ENCODE measurements at places on chromosomes 13 and 19.

DNA sequence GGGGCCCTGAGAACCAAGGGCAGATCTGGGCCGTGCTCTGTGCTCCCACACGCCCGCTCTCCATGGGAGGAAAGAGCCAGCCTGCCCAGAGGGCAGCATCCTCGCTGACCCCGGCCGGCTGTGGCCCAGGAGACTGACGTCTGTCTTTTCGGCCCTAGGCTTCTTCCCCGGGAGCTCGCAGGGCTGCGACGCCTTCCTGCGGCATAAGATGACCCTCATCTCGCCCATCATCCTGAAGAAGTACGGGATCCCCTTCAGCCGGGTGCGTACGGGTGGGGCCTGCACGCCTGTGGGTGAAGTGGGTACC is 108.2 kb downstream of the KDM4B start:
- DNase-seq: no peak

- DNase-seq: peak; percentile 23
Measured at GRCh38 chr13:32117701-32118100, 86.1 kb downstream of the FRY start.

GRCh38 chr19:43318203-43318602 is 35.3 kb upstream of the CD177 start:
- DNase-seq: no peak

GRCh38 chr13:99432609-99433542 is 68.4 kb upstream of the TM9SF2 start:
- DNase-seq: peak; percentile 79

GRCh38 chr13:31946091-31946770 is 85.3 kb upstream of the FRY start:
- peak; percentile 46 for DNase-seq

DNA sequence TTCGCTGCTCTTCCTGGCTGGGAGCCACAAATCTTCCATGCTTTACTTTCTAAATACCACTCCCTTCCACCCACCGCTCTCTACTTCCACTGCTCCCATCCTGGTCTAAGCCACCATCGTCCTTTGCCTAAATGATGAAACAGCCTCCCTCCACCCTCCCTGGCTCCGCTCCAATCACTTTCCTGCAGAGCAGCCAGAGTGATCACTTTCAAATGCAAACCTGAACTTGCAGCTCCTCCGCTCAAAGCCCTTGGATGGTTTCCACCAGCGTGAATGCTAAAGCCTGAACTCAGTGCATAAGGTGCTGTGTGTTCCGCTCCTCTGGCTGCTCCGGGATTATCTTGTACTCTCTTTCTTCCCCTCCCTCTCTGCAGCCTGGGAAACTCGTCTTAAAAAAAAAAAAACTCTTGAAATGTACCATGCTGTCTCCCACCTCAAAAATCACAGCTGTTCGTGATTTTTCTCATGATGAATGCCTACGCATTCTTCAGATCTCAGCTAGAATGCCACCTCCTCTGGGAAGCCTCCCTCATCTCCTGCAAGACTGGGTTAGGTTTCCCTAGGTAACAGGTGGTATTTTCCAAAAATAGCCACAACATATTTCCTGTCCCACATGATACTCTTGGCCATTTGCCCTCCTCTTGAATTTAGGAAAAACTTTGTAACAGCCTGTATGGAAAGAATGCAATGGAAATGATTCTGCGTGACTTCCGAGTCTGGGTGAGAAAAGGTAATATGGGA is 3.7 kb upstream of the SIN3B start:
- peak; percentile 85 for DNase-seq

GRCh38 chr13:100513987-100514670 is 74.5 kb downstream of the GGACT start:
- peak; percentile 56 for DNase-seq

GRCh38 chr19:3752492-3752891 is 9.0 kb downstream of the APBA3 start:
- no peak for DNase-seq

- no peak for DNase-seq
Measured at GRCh38 chr19:14167576-14168138, 31.3 kb upstream of the ASF1B start.

DNA sequence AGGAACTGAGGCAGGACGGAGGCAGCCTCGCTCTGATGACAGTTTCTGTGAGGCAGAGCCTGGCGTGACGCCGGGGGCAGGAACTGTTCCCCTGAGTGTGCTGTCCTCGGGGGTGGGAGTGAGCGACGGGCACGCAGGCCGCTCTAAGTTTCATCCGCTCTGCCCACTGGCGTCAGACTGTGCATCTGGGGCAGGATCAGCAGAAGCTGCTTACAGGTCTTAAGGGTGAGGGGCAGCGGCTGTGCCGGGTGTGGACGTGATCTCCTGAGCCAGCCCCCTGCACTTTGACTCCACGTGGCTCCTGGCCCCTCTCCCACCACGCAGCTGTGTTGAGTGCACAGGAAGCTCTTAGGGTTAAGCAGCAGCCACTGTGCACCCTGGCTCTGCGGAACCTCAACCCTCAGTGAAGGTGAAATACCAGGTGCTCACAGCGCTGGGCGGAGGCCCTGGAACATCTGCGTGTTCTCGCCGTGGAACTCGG is 1.5 kb downstream of the GRK1 start:
- DNase-seq: no peak

- peak; percentile 48 for DNase-seq
Measured at GRCh38 chr13:80312967-80313366, 28.0 kb downstream of the SPRY2 start.

DNA sequence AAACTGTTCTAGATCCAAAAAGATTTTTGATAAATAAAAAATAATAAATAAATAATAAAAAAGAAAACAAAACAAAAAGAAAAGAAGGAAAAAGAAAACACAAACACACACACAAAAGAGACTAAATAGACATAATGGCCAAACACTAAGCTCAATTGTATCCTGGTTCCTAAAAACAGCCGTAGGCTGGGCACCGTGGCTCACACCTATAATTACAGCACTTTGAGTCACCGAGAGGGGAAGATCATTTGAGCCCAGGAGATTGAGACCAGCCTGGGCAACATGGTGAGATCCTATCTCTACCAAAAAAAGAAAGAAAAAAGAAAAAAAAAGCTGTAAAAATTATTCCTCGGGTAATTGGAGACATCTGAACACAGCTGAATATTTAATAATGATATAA is 8.9 kb downstream of the ETHE1 start:
- no peak for DNase-seq

DNA sequence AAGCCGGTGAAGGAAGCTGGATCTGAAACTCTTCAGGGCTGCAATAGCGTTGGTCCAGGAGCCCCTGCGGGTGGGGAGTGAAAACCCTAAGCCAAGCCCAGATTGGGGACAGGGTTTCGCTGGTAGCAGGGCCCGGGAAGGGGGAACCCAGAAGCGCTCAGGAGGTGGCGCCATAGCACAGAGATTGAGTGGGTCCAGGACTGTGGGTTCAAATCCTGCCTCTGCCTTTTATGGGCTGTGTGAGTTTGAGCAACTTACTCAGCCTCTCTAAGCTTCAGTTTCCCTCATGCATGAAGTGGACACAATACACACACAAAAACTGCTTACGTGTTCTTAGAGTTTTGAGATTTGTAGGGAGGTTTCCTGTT is 8.3 kb upstream of the SYCN start:
- DNase-seq: peak; percentile 14

GRCh38 chr13:29594303-29594709 is 1.2 kb downstream of the SLC7A1 start:
- peak; percentile 89 for DNase-seq

GRCh38 chr13:69035771-69036170 is 1071.9 kb upstream of the ATXN8OS start:
- DNase-seq: no peak

- DNase-seq: no peak
Measured at GRCh38 chr13:105070452-105070851, 1465.0 kb downstream of the EFNB2 start.

DNA sequence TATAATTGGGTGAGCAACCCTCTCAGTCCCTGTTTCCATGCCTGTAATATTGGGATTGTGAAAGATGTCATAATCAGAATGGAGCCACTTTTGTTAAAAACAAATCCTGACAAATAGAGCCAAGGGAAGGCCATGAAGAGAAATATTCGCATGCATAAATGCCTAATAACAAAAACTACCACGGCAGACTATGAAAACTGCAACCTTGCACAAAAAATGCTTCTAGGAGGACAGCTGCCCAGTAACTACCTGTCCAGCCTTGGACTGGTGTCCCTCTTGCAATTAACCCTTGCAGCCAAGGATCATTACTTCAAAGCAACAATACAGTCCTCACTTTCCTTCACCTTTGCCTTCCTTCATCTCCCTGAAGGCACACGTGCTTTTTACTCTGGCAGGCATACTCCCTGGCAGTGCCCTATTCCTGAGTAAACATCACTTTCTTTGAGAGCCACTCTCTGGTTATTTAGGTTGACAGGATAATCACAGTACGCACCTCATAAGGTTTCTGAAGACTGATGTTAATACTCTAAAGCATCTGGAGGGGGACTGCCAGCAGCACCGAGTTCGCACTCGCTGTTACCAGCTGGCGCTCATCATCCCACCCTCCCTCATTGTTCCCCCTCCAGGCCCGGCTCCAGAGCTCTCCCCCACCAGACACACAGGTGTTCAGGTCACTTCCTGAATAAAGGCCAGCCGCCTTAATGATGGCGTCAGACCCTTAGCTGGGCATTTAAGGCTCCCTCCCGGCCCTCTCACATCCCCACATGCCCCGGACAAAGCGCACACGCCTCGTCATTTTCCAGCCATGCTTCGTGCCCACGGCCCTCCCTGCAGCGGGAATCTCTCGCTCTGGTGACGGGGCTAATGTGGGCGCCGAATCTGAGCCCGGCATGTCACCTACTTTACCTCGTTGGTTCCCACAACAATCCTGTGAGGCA is 57.3 kb downstream of the CDADC1 start:
- no peak for DNase-seq

GRCh38 chr13:110156301-110157049 is 150.5 kb downstream of the COL4A1 start:
- peak; percentile 43 for DNase-seq

DNA sequence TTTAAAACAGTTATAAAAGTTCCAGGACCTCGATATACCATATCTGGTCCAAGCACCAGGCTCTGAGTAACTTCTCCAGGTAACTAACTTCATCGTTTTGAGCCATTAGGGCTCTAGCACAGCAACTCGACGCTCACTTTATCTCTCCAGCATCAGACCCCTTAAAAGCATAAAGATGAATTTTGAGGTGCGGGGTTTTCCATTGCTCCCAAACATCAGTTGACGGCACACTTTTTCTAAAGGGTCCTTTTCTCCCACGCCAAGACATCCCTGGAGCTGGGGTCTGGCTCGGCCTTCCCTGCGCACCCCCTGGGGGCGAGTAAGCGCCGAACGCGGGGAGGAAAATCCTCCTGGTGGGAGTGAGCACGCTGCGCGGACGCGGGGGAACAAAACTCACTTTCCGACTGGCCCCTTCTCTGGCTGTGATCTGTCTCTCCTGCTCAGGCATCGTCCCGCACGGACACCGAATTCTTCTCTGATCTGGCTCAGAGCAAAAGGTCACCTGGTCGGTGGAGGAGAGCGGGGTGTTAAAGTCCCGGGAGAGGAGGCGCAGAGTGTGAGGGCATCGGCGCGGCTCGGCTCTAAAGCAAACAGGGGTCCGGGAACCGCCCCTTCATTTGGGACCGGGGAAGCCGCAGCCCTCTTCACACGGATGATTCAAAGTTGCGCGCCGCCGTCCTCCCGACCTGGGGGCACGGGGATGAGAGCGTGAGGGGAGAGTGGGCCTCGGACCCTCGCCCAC is at the start of gene ATP7B:
Gene ATP7B, minus strand, starts transcription at position 561 of the 742 bp plus-strand sequence. Its CDS starts 113 bp downstream, at position 448.
- DNase-seq: no peak

- peak; percentile 51 for DNase-seq
Measured at GRCh38 chr19:44576843-44577565, 36.4 kb upstream of the IGSF23 start.

DNA sequence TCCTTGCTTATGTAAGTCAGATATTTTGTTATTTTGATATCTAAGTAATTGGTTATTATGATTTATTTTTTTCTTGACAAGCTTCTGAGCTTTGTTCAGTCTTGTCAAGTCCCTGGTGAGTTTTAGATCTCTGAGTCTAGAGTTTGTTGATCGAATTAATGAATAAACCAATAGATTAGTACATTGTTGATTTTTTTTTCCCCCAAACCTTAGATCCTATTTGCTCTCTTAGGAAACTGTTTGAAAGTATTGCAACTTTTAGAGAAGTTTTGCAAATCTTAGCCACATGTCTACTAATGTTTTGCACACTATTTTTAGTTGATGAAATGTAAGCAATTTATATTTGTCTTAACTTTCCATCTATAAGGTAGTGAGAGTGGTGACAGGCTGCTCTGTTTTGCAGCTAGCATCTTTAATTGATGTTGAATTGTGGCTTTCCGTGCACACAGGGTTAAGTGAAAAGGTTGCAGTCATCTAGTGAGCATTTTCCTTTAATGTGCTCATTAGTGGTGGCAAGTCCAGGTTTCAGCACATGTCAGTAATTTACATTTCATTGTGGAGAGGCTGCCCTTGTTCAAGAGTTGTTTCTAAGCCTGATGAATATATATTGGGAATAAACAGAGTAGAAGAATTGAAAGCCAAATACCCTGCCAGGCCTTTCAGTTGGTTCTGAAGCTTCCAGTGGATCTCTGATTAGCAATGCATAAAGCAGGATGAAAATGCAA is 86.3 kb downstream of the PCCA start:
- no peak for DNase-seq

DNA sequence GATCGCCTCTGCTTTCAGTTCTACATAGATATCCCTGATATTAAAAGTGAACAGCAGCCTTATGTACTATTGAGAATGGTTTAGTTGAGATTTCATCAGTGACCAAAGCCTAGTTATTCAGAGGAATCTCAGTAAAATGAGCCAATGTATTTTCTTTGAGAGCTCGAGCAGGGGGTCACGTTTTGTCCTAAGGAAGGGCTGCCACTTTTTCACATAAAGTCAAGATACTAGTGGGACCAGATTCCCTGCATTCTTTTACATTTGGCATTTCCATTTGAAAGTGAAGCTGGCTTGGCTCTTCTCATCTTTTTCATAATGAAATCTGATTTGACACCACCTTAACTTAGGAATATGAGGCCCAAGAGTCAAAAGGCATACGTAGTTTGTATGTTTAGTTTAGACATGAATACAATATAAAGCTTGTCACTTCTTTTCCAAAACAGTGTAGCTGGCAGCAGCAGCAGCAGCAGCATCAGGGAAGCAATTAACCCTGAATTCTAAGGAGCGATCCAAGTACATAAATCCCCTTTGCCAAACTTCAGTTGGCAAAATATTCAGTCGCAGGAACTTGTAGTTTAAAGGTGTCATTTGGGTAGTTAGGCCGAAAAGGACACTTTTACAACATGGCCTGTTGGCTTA is 1752.2 kb upstream of the PCDH20 start:
- peak; percentile 2 for DNase-seq

- no peak for DNase-seq
Measured at GRCh38 chr19:13646758-13647157, 117.6 kb upstream of the MRI1 start.

- no peak for DNase-seq
Measured at GRCh38 chr13:112588490-112589297, 741 bp upstream of the TUBGCP3 start.

- no peak for DNase-seq
Measured at GRCh38 chr13:80548915-80549314, 208.0 kb upstream of the SPRY2 start.

- no peak for DNase-seq
Measured at GRCh38 chr19:39388657-39389056, 2.2 kb downstream of the PAF1 start.

- DNase-seq: no peak
Measured at GRCh38 chr19:19381007-19381926, 24.2 kb upstream of the GATAD2A start.

All from choroid plexus epithelial cell (primary cell).